ENCODE measurements at places on chromosomes 13 and 19. TPM values are rescaled to one million over a fixed set of nuclear protein-coding genes. Genes with fewer than 3 reads are reported as not detected.

The VAV1 gene
- 92.0 TPM for total RNA-seq

The TSSK6 gene
- total RNA-seq, result 3.8 TPM

The CACNG6 gene
- total RNA-seq, result not detected

The ANGPTL8 gene
- not detected for total RNA-seq

The PLK5 gene
- total RNA-seq, result not detected

The TEX29 gene
- not detected for total RNA-seq

The FTL gene
- 612 TPM for total RNA-seq

The CLIP3 gene
- total RNA-seq, result 3.8 TPM

The KCNN4 gene
- total RNA-seq, result 63.1 TPM

The CYSLTR2 gene
- 5.9 TPM for total RNA-seq

The ZNF497 gene
- 0.55 TPM for total RNA-seq

The COL5A3 gene
- 50.0 TPM for total RNA-seq

The GPR12 gene
- not detected for total RNA-seq

The MFSD12 gene
- 58.1 TPM for total RNA-seq

The LILRA6 gene
- 0.91 TPM for total RNA-seq

The SBK2 gene
- total RNA-seq, result not detected

The KDELR1 gene
- 34.0 TPM for total RNA-seq

The LHB gene
- not detected for total RNA-seq

The PDX1 gene
- not detected for total RNA-seq

The PAK4 gene
- total RNA-seq, result 9.7 TPM

The DUS3L gene
- total RNA-seq, result 131 TPM

The LIM2 gene
- not detected for total RNA-seq

The GJB6 gene
- total RNA-seq, result 3.3 TPM

The ZNF66 gene
- 7.3 TPM for total RNA-seq

The ZNF547 gene
- total RNA-seq, result 0.77 TPM

The ZNF98 gene
- total RNA-seq, result not detected

The ZNF223 gene
- 1.3 TPM for total RNA-seq

The CYP2F1 gene
- 0.37 TPM for total RNA-seq

The TINCR gene
- 2.8 TPM for total RNA-seq

The TRPM4 gene
- 0.25 TPM for total RNA-seq

The MEF2B gene
- total RNA-seq, result 3.5 TPM

The HSD17B14 gene
- total RNA-seq, result not detected

The PEG3 gene
- total RNA-seq, result not detected

The ACP7 gene
- not detected for total RNA-seq

The ATP4A gene
- total RNA-seq, result not detected

The ZNF443 gene
- 2.6 TPM for total RNA-seq

The SULT2B1 gene
- not detected for total RNA-seq

The SRRM5 gene
- 0.60 TPM for total RNA-seq

The ZNF175 gene
- total RNA-seq, result 5.1 TPM

The OVOL3 gene
- total RNA-seq, result not detected

The IL27RA gene
- 39.6 TPM for total RNA-seq

The ZNF699 gene
- 12.0 TPM for total RNA-seq

All from T-helper 17 cell (primary cell).